ENCODE measurements at places on chromosomes 3 and 15. TPM values are rescaled to one million over a fixed set of nuclear protein-coding genes. Genes with fewer than 3 reads are reported as not detected.

The GOLGA8S gene
- total RNA-seq = not detected

The SLC27A2 gene
- total RNA-seq = under 0.01 TPM

The CCR1 gene
- total RNA-seq = under 0.01 TPM

The BCL2A1 gene
- under 0.01 TPM for total RNA-seq

The RPP25 gene
- 13.4 TPM for total RNA-seq

The STRIT1 gene
- total RNA-seq = not detected

The PPARG gene
- total RNA-seq = 24.0 TPM
